Activated naive CD4-positive, alpha-beta T cell (primary cell): ENCODE measurements at places on chromosomes 7 and 10.

GRCh38 chr7:32155712-32156111 is 85.5 kb upstream of the PDE1C start:
- DNase-seq: no peak

GRCh38 chr7:104175361-104175984 is 32.3 kb downstream of the ORC5 start:
- no peak for DNase-seq

- DNase-seq: no peak
Measured at GRCh38 chr7:138854115-138854645, 56.2 kb upstream of the ATP6V0A4 start.

GRCh38 chr10:69633673-69634635 is 3.9 kb downstream of the FAM241B start:
- no peak for DNase-seq

- no peak for DNase-seq
Measured at GRCh38 chr7:135993950-135994349, 16.8 kb upstream of the MTPN start.

- DNase-seq: no peak
Measured at GRCh38 chr7:100856871-100857282, 4.4 kb downstream of the SLC12A9 start.
